ENCODE measurements at places on chromosomes 5 and 9. TPM values are rescaled to one million over a fixed set of nuclear protein-coding genes. Genes with fewer than 3 reads are reported as not detected.

Gene MSH3
- total RNA-seq, result 24.9 TPM

Gene GPSM1
- 16.3 TPM for total RNA-seq

DNA sequence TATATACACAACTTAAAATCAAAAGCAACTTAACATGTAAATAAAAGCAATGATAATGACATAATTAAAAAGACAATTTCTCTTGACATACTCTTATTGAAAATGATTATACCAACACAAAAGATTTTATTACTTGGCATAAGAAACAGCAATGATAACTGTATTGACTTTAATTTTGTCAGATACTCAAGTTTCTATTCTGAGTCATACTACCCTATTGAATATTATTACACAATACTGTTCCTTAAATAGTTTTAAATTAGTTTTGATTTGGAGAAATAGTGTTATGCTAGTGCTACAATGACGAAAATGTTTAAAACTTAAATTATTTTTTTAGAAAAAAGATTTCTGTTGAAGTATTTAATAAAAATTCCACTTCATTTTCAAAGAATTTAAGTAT lies 1319.3 kb upstream of the C9orf72 start:
- no peak for ATAC-seq

DNA sequence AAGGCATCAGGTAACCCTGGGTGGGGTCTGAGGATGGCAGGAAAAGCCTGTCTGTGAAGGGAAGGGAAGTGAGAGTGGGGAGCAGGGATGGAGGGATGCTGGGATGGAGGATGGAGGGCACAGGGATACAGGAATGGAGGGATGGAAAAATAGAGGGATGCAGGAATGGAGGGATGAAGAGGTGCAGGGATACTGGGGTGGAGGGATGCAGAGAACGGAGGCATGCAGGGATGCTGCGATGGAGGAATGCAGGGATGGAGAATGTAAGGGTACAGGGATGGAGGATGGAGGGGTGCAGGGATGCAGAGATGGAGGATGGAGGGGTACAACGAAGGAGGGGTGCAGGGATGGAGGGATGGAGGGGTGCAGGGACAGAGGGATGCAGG lies 9.1 kb downstream of the PTGES2 start:
- ATAC-seq, result no peak

DNA sequence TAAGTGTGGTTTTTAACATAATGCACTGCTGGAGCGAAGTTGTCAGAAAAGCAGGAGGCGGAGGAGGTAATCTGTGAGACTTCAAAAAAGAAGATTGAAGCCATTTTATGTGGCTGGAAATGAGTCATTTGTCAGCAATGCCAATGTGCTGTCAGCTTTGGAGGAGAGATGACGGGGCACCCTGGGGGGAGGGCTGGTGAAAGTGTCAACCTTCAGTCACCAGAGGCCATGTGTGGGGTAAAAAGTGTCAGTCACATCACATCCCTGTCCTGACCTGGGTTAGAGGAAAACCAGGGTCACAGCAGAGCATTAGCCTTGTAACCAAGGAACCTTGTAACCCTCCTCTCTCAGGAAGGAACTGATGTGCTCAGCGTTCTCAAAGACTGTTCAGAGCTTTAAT lies 59.1 kb downstream of the TLR4 start:
- ATAC-seq, result peak; percentile 64

Data from activated T-helper 17 cell treated with anti-CD3 and anti-CD28 coated beads, Interleukin-2, amount 50 U/mL, for 72 hours (primary cell).